ENCODE measurements at places on chromosomes 3 and 15.

- DNase-seq: no peak
Observed at GRCh38 chr15:75696854-75697259, 15.8 kb downstream of the CSPG4 start.

DNA sequence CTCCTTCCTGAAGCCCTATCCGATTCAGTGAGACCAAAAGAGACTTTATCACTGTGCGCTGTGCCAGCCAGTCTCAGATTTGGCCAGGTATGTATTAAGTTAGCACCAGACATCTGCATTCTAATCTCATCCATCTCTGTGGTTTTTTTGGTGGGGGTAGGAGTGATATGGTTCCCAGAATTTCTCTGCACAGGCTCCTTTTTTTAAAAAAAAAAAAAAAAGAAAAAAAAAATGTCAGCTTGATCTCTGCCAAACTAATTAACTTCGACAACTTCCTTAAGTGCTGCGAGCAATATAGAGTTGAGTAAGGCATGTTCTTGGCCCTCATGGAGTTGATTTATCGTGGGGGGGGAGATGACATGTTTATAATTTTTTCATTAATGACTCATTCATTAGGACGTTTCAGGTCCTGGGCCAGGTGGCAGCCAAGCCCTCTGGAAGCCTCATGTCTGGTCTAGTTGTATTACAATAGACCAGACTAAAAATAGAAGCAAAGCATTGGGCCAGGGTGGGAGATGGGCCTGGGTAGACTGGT is 12.9 kb downstream of the SLCO3A1 start:
- no peak for DNase-seq

- no peak for DNase-seq
Observed at GRCh38 chr15:47983533-47983932, 137.3 kb upstream of the SLC24A5 start.

GRCh38 chr15:58302832-58303231 is 129.0 kb upstream of the LIPC start:
- no peak for DNase-seq

DNA sequence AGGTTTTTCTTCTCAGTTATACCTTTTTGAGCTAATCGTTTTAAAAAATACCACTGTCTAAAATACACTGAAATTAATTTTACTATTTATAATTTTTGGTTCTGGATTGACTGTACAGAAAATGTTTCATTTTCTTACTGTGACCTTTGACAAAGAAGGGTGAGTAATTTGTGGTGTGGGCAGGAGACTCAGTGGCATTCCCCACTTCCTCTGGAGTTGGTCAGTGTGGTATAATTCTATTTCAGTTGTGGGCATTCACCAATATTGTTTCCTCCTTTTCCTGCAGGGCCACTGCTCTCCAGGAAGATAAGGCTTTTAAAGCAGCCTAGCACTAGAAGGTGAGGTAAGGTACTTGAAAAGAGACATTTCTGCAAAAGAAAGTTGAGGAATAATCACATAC is 6.5 kb downstream of the DAG1 start:
- DNase-seq: no peak

- no peak for DNase-seq
Observed at GRCh38 chr3:53182764-53183355, 21.9 kb downstream of the PRKCD start.

GRCh38 chr3:100438623-100438974 is 37.3 kb downstream of the LNP1 start:
- no peak for DNase-seq

GRCh38 chr3:11915621-11916424 is 69.1 kb upstream of the TAMM41 start:
- DNase-seq: no peak

DNA sequence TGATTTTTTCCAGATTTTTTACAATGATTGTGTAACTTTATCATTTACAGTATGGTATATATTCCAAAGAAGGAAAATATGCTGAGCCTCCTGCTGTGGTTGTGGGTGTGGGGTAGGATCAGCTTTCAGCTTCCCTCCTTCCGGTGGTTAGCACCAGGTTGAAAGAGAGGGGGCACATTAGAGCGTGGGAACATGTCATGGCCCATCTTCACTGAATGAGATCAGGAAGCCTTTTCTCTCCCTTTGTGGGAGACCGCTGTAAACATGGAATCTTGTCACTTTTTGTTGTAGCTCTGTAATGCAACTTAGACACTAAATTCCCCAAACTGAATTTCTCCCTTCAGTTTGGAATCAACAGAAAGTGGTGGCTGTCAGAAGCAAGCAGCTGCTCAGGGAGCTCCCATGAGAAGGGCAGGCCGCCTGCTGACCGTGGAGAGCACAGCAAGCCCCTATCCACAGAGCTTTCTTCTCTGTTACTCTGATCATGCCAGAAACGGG is 86.7 kb upstream of the LIMD1 start:
- no peak for DNase-seq

GRCh38 chr3:73680391-73681095 is 55.8 kb upstream of the PDZRN3 start:
- no peak for DNase-seq

DNA sequence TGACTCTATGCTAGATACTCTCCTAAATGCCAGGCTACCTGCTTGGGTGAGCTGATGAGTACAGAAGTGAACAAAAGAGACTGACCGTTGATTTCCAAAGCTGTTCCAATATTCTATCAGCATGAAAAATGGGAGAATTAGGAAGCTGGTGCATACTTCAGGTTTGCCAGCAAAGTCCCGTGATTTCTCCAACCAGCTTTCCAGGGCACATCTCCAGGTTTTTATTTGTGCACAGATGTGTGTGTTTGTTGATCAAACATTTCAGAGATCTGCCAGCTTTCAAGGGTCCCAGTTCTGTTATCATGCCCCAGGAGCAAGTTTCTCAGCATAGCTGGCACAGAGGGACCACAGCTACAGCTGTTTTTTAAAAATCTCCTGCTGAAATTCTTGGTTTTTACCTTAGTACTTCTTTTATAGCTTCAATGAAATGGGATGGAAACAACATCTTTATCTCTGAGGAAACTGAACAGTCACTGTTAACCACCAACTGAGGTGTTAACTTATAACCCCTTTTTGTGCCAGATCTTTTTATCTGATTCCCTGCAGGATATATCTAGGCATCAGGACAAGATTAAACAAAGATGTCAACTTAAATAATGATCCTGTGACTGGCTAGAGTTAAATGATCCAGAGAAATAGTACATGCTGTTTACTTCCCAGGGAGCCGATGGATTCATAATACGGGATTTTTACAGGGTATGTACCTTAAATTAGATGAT is 380.8 kb downstream of the GRM7 start:
- no peak for DNase-seq

DNA sequence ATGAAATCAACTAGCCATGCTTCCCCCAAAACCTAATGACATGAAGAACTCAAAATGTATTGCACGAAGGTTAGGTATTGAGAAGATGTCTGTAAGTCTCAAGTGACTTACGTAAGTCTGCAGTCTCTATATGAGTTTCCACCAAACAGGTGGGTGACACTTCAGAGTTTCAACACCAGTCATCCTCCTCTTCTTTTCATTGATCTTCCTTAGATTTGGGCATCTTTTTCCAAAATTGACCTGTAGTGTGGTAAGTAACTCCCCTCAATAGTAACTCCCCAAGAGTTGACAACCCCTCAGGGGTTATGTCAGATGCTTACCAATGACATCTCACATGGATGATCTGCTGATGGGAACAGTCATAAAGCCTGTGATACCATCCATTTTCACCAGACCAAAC is 46.1 kb downstream of the GPR176 start:
- no peak for DNase-seq

DNA sequence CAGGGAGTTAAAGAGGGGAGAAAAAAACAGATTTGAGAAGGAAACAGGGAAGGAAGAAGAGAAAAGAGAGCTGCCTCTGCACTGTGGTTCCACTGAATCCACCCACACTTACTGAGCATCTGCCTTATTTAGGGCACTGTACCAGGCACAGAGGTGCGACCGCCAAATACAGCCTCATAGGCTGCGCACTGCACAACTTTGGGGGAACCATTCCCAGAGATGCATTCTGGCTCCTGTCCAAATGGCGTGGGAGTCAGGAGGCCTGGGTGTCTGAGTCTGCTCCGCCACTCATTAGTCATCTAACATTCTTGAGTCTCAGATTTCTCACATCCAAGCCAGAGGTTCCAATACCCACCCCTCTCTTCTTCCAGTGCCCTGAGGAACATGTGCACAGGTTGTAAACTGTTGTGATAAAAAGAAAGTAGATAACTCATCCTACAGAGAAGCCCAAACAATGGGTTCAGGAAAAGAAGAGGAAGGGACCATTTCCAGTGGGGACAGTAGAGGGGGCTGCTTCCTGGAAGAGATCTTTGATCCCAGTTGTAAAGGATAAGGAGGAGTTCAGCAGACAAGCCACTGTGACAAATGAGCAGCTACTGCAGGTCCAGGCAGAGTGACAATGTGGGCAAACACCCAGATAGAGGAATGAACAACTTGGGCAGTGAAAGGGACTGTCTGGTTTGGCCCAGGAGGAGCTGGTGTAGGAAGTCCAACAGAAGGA is 254.6 kb downstream of the UACA start:
- DNase-seq: no peak

All from thoracic aorta (tissue), 2 donors.